Left lung (tissue), 14 donors: ENCODE measurements at places on chromosomes 3 and 15. TPM values are rescaled to one million over a fixed set of nuclear protein-coding genes. Genes with fewer than 3 reads are reported as not detected.

DNA sequence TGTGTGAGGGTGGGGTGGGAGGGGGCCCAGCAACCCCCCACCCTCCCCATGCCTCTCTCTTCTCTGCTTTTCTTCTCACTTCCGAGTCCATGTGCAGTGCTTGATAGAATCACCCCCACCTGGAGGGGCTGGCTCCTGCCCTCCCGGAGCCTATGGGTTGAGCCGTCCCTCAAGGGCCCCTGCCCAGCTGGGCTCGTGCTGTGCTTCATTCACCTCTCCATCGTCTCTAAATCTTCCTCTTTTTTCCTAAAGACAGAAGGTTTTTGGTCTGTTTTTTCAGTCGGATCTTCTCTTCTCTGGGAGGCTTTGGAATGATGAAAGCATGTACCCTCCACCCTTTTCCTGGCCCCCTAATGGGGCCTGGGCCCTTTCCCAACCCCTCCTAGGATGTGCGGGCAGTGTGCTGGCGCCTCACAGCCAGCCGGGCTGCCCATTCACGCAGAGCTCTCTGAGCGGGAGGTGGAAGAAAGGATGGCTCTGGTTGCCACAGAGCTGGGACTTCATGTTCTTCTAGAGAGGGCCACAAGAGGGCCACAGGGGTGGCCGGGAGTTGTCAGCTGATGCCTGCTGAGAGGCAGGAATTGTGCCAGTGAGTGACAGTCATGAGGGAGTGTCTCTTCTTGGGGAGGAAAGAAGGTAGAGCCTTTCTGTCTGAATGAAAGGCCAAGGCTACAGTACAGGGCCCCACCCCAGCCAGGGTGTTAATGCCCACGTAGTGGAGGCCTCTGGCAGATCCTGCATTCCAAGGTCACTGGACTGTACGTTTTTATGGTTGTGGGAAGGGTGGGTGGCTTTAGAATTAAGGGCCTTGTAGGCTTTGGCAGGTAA, 8.1 kb downstream of the FAM131A start:
- peak; percentile 80 for DNase-seq

DNA sequence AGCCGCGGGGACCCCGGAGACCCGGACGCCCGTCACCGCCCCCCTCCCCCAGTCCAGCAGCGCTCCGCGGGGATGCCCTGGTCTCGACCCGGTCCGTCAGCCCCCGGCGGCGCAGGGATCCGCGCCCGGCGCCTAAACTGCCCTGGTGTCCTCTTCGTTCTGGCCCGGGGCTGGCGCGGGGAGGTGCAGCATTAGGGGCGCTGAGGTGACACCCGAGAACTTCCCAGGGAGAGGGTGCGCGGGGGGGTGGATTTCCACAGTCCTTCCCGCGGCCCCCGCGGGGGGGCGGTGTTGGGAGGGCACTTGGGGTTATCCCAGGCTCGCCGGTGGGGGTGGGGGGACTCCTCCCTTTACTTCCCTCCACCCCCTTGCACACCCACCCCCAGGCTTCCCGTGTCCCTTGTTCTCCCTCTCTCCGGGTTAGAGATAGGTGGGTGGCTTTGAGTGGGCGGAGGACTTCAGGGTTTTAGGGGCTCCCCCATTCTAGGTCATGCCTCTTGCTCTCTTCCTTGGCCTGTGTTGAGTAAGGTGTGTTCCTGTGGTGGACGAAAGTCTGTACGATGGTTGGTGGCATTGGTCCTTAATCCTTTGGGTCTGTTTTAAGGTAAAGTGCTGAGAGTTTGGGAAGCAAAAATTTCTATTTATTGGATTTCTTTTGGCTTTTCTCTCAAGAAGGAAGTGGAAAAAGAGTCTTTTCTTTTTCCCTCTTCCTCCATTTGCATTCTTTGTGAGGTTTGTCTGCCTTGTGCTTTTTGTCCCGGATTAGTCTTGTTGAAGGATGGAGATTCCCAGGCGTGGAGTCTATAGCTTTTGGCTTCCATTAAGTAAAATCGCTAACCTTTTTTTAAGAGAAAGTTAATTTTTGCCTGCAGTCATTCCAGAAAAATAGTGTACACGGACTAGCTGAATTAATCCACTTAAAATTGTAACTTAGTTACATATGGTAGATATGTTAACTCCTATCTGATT, 811 bp downstream of the SKIL start:
- DNase-seq = peak; percentile 96

- DNase-seq = no peak
These were observed 665.6 kb upstream of the NECTIN3 start for GRCh38 chr3:110405830-110406585.

- DNase-seq = no peak
These were observed 96.9 kb upstream of the TBL1XR1 start for GRCh38 chr3:177294221-177294620.

- DNase-seq = peak; percentile 20
These were observed 1084.2 kb downstream of the TUSC7 start for GRCh38 chr3:117793622-117794265.

- no peak for DNase-seq
These were observed 61.0 kb downstream of the MECOM start for GRCh38 chr3:169602482-169602881.

GRCh38 chr15:49415149-49415548, 7.9 kb upstream of the FGF7 start:
- DNase-seq = no peak

DNA sequence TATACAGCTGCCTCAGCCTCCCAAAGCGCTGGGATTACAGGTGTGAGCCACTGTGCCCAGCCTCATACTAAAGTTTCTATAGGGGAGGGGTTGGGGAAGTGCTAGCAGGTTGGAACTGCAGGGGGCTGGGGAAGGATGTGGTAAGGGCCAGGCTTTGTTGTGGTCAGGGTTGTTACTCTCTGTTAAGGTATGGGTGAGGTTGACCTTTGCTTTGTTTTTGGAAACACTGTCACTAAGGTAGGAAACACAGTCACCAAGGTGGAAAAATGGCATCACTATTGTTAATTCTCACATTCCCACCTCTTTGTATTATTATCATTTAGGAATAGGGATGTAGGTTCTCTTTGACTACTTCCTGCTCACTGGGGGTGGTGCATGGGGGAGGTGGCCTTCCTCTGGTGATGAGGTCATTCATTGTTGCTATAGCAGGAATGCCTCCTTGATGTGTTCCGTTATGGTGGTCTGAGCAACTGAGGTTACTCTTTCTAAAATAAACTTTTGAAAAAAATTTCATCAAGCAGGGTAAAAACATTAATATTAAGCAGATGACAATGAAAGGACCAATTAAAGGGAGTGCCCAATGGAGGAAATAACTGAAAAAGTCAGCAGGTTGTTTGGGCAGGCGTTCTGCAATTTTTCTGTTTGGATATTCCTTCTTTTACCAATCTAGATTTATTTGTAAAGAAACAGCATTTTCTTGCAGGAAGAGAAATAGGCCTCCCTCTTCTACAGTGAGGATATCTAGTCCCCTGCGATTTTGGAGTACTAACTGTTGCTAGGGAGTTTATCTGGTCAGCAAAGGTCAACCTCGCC, 150.5 kb downstream of the WDR76 start:
- no peak for DNase-seq

- DNase-seq = no peak
These were observed 78.7 kb downstream of the ZNF385D start for GRCh38 chr3:21672303-21672702.

Gene ADAMTSL3
- polyA plus RNA-seq = 24.6 TPM

Gene ZKSCAN7
- polyA plus RNA-seq = 18.0 TPM
